ENCODE measurements at places on chromosomes 5 and 9.

DNA sequence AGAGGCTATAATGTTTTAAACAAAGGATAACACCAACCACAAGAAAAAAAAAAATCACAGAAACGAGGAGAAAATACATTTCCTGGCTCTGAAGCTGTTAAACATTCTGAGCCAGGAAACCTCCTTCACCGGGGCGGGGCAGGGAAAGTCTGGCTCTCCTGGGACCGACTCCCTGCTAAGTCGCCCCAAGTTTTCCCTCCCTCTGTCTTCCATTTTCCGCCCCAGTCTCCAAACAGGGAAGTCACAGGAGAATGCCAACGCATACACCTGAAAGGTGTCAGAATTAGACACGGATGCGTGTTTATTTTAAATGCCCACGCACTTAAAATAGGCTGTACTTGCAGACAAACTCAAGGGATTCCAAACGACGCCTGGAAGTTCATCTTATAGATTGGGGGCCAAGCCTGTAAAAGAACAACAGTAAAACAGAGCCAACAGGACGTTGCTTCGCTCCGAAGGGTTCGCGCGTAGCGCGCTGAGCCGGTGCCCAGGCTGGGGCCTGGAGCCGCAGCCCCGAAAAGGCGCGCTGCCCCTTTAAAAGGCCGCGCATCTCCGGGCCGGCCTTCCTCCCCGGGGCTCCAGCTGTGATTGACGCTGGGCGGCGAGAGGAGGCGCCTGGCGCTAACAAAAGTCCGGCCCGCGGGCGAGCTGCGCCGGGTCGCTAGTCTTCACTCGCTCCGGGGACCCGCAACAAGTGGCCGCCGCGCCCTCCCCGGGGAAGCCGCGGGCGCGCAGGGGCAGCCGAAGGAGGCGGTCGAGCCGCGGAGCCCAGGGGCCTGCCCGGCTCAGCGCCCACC is at the start of gene FBXL7:
Gene FBXL7, plus strand, starts transcription at position 653 of the 797 bp plus-strand sequence.
- DNase-seq = no peak

GRCh38 chr5:124126504-124127217 is 614.7 kb downstream of the CSNK1G3 start:
- no peak for DNase-seq

DNA sequence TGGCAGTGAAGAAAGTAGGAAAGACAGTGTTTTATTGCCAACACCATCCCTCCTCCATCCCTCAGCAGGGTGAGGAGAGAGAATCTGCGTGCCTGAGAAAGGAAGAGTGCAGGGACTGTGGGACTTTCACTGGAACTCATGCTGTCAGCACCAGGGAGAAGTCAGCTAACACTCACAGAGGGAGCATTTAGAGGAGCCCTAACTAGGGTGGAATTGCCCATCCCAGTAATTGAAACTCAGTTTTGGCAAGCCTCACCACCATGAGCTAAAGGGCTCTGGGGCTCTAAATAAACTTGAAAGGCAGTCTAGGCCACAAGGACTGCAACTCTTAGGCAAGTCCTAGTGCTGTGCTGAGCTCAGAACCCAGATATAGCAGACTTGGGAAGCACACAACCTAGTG is 622.3 kb downstream of the SEMA5A start:
- no peak for DNase-seq

- no peak for DNase-seq
Measured at GRCh38 chr5:92179651-92180050, 796.5 kb upstream of the ARRDC3 start.

DNA sequence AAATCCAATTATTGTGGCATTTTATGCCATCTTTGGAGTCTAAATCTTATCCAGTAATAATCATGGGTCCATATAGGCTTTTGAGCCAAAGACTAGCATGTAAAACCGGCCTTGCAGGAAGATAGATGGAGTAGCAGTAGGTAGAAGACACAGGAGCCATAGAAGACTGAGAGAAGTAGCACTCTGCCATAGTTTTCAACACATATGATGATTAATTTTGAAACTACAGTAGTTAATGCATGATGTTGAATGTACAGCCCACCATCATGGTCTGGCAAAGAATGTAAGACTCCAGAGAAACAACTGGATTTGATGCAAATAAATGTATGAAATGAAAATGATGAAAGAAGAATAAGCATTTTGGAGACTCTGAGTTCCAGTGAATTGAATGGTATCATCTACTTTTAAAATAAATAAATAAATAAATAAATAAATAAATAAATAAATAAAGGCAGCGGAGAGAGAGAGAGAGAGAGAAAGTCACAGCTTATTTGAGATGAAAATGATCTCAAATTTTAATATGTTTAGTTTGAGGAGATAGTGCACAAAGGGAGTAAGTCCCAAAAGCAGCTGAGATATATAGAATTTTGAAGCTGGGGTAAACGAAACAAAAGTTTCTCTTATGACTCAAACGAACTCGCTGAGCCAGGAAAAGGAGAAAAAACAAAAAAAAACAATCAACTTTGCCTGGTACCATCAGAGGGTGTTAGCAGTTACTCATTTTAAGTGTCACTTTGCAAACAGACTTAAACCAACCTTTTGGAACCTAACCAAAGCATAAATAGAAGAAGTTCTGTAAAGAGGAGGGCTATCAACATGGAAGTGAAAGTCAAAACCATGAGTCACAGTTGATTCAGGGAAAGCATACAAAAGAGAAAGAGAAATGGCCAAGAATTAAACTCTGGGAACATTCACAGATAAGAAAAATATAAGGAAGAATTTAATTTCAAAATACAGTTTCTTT is 388.7 kb downstream of the CETN3 start:
- DNase-seq = no peak

Measured in stimulated activated CD4-positive, alpha-beta T cell treated with anti-CD3 and anti-CD28 coated beads, Interleukin-2, amount 100 ng/mL, for 48 hours (primary cell).